HS-5 (cell line): ENCODE measurements at places on chromosomes 11 and 22.

- DNase-seq, result no peak
These were observed 16.0 kb downstream of the PIM3 start for GRCh38 chr22:49976439-49977175.

DNA sequence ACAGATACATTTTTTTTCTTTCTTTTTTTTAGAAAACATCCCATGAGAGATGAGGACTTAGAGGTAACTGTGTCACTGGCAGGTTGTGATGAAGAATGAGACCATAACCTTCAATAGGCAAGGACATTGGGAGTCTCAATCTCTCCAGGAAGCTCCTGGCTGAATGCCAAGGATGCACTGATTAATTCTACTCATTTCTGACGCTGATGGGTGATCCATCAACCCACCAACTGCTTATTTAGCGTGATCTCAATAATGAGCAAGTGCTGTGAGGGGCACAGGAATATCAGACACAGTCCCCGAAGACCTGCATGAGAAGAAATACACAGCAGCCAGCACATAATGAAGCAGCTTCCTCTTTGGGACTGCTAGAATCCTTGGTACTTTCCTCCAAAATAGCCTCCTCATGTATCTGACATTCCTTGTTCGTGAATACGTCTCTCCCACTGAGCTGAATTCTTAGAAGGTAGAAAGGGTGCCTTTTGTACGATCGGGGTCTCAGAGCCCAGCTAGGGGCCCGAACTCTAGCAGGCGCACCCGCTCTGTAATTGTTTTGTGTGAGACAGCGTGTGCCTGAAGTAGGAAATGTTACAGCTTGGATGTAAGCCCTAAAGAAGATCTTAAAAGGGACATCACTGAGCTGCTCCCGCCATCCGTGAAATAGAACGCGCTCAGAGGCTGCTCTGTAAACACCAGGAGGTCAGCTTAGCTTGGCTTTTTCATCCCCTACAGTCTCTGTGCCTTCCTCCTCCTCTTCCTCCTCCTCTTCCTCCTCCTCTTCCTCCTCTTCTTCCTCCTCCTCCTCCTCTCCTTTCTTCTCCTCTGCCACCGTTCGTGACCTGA lies 7.2 kb downstream of the CLMP start:
- no peak for DNase-seq

DNA sequence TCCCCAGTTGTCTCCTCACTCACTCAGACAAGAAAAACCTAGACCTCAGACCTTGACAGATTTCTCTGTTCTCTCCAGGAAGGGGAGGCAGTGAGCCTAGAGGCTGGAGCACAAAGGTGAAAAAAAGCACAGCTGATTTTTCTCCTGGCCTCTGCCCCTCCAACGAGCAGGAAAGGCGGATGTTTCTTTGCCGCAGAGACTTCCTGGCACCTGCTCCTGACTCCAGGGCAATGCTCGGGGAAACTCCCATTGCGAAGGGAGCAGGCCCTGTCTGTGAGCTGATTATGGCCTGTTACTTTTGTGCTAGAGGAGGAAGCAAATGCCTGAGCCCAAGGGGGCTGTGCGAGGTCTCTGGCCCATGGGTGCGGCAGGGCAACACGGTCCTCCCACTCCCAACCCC lies 25.4 kb downstream of the MS4A10 start:
- DNase-seq, result no peak

DNA sequence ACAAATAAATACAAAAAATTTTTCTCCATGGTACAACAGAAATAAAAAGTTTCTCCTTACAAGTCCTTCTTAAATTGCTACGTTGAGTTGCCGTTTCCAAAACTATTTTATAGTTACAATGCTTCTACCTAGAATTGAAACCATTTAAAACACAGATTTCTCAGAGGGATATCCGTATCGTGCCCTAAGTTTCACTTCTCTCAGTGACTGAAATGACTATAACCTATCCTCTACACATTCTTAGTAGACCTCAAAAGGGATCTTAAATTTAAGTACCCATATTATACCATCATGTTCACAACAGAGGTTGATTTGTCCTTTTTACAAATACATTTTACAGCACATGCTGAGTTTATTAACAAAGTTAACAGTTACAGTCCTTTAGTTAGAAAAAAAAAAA lies 44.1 kb downstream of the USP28 start:
- no peak for DNase-seq

- DNase-seq, result no peak
These were observed 7.5 kb downstream of the BCL9L start for GRCh38 chr11:118918128-118918685.

DNA sequence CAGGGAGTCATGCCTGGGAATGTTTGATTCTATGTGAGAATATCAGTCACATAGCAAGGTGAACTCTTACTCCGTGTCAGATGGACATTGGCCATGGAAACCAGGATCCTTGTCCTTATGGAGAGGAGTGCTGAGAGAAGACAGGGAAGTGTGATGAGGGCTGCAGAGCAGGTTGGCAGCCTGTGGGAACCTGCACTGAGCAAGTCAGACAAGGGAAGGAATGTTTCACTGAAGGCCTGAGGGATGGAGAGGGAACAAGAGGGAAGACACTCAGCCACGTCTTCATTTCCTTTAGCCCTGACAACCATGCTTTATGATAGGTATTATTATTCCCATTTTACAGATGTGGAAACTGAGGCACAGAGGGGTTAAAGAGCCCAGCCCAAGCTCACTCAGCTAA lies 38.4 kb upstream of the HORMAD2 start:
- no peak for DNase-seq

DNA sequence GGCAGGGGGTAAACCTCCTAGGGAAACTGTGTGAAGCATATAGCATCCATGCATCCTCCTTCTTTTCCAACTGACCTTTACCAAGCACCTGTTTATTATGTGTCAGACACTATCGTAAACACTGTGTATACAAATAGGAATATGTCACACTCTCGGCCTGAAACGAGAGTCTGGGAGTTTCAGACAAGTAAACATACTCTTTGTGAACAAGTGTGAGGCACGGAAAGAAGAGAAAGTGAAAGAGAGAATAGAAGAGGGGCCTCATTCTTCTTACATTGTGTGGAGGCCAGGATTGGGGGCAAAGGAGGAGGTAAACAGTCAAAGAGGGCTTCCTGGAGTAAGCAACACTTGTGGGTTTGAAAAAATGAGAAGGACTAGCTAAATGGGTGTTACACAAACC lies 16.4 kb downstream of the CSNK2A3 start:
- DNase-seq, result no peak

GRCh38 chr22:30444632-30445437 lies 19.3 kb downstream of the MTFP1 start:
- no peak for DNase-seq

DNA sequence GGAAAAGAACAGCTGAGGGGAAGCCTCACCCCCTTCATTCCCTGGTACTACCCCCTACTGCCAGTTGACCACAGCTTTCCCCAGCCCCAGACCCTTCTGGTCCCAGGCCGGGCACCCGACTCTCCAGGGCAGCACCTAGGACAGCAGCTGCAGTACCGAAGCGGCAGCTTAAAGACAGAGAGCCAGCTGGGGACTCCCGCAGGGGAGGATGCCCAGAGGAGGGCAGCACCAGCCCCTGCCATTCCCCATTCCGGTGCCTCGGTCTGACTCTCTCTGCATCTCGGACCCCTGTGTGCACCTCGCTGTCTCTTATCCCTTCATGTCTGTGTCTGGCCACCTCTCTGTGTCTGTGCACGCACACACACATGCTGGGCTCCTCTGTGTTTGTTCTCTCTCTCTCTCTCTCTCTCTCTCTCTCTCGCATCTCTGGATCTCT lies 9.4 kb downstream of the IGSF9B start:
- DNase-seq, result no peak

GRCh38 chr11:126210871-126211235 lies 597 bp downstream of the RPUSD4 start:
- no peak for DNase-seq

DNA sequence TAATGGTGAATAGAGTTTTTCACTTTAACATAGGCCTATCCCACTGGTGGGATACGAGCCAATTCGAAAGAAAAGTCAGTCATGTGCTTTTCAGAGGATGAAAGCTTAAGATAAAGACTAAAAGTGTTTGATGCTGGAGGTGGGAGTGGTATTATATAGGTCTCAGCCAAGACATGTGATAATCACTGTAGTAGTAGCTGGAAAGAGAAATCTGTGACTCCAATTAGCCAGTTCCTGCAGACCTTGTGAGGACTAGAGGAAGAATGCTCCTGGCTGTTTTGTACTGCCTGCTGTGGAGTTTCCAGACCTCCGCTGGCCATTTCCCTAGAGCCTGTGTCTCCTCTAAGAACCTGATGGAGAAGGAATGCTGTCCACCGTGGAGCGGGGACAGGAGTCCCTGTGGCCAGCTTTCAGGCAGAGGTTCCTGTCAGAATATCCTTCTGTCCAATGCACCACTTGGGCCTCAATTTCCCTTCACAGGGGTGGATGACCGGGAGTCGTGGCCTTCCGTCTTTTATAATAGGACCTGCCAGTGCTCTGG lies at the start of gene TYR:
TYR (plus strand) TSS at position 185 of the 541 bp plus-strand sequence; CDS start at position 264, 79 bp downstream.
- no peak for DNase-seq

DNA sequence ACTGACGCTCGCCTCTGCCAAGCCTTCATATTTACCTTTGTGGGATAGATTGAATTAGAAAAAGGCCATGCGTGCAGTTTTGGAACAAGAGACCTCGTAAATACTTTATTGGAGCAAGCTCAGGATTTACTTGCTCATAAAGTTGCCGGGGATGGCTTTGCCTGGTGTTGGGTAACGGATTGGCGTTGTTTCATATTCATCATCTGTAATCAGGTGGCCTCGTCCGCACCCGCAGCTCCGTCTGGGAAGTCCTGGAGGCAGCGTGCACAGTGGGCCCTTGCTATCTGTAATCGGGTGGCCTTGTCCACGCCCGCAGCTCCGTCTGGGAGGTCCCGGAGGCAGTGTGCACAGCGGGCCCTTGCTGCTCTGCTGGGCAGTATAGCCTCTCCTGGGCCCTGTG lies 1209.3 kb downstream of the BRD1 start:
- no peak for DNase-seq

DNA sequence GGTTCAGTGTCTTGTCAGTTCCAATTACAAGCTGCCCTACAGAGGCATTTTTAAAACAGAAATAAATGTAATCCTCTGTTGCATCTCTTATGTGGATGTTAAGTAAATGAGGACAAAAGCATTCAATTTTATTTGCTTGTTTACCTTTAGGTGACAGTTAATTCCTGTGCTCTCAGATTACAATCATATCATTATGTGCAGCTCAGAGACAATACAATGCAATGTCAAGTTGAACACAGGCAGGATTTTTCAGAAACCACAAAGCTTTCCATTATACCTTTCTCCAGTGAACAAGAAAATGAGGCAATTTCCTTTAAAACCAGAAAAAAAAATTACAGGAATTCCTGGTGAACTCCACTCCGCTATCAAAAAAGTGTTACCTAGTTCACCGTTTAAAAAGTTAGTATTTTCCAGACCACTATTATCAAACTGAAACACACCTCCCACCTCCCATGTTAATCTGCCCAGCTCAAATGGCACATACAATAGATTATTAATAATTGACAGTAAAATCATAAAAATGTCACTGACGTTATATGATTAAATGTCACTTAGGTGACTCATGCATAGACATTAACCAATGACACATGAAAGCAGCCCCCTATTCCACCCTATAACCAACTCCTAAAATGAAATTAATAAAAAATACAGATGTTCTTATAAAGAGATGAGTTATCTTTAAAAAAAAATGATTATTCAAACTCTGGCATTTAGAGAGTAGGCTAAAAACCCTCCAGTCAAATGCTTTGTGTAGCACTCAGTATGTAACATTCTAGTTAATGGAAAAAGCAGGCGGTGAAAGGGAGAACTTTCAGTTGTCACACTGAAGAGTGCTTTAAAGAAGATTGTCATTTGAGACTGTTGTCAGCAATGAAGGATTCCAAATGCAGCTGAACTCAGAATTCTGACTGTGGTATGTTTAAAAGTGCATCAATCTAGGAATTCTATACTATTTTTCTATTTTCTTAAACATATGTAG lies 98.6 kb downstream of the MUC15 start:
- DNase-seq, result no peak

DNA sequence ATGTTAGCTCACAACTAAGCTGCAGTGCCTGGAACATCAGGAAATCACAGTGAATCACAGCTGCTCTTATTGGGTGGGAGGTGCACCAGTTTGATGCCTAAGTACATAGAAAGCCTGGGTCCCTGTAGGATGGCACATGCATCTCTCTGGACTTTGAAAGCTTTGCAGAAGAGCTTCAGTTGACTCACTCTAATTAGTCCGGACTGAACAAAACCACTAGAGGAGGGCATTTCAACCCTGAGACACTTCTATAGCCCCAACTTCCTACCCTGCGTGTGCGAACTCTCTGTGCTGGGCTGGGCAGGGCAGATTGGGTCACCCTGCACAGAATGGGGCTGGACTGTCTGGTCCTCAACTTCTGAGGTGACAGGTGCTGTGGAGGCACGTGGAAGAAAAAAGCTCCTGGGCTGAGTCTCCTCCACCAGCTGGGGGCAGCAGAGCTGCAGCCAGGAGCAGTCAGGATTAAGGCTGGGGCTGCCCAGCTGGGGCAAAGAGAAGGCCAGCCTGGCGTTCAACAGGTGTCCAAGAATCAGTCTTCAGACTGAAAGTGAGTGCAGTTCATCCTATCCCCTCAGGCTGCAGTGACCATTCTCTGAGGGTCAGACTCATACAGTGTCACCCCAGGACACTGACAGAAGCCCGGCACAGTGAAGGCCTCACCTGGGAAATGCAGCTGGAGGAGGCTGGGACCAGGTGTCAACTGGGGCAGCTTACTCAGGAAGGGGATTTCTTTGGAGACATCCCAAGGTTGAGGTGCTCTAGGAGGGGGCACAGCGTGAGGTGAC lies 22.1 kb downstream of the GGTLC2 start:
- DNase-seq, result no peak

- DNase-seq, result no peak
These were observed 95.2 kb downstream of the DSCAML1 start for GRCh38 chr11:117701781-117702180.

GRCh38 chr11:87779276-87780067 lies 395.8 kb downstream of the RAB38 start:
- DNase-seq, result no peak
